CD14-positive monocyte (primary cell): ENCODE measurements at places on chromosomes 2 and 18. TPM values are rescaled to one million over a fixed set of nuclear protein-coding genes. Genes with fewer than 3 reads are reported as not detected.

DNA sequence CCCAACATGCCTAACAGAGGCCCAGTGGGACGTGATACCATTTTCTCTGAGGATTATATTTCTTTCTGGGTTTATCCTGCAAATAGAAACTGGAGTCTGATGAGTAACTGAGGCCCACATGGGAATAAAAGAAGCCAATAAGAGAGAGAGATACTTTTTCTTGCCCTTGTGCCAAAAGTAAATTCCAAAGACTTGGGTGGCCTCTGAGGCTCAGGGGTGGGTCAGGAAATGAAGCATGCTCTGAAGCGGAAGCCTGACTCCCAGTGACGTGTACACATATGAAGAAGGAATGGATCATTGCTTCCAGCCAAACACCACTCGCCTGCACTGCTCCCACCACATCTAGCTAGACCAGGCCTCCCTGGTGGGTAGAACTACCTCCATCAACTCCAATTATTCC, 273.6 kb upstream of the NCKAP5 start:
- no peak for DNase-seq

Gene ZC3H8
- polyA plus RNA-seq: 2.3 TPM

Gene RNU2-63P
- polyA plus RNA-seq: 7.5 TPM

GRCh38 chr2:12265646-12266045, 451.1 kb upstream of the TRIB2 start:
- no peak for DNase-seq

Gene IDH1
- polyA plus RNA-seq: 115 TPM

GRCh38 chr2:128879161-128879560, 560.5 kb upstream of the HS6ST1 start:
- no peak for DNase-seq

Gene LONRF2
- not detected for polyA plus RNA-seq

GRCh38 chr18:30486856-30487255, 555.7 kb downstream of the DSC3 start:
- DNase-seq: no peak

Gene SH3RF3
- polyA plus RNA-seq: 0.75 and 0.86 TPM in 2 replicates

DNA sequence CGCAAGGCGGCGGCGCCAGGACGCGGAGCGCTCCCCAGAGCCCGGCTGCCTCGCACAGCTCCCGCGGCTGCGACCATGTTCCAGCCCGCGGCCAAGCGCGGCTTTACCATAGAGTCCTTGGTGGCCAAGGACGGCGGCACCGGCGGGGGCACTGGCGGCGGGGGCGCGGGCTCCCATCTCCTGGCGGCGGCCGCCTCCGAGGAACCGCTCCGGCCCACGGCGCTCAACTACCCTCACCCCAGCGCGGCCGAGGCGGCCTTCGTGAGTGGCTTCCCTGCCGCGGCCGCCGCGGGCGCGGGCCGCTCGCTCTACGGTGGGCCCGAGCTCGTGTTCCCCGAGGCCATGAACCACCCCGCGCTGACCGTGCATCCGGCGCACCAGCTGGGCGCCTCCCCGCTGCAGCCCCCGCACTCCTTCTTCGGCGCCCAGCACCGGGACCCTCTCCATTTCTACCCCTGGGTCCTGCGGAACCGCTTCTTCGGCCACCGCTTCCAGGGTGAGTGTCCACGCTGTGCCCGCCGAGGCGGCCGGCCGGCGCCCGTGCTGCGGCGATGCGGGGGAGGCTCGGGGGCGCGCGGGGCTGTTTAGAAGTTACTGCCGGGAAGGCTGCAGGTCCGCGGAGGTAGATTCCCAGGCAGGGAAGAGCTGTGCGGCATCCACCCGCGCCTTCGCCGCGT, 696 bp downstream of the EMX1 start:
- DNase-seq: no peak

- DNase-seq: no peak
Measured at GRCh38 chr2:47041063-47041462, 114.0 kb downstream of the STPG4 start.

DNA sequence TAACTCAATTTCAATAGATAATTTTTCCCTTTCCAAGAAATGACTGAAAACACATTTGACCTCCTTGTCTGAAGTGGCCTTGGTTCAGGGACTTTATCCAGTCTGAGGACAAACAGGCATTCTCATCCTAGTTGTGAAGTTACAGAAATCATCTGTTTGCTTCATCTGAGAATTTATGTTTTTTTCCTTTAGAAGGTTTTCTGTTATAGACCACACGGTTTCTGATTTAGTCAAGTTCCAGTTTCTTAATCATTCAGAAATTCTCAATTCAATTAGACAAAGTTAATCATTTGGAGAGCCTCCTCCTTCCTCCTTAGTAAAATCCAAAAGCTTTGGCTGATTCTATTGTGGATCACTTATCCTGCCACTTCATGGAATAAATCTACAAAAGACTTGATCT, 60.9 kb downstream of the ICOS start:
- DNase-seq: no peak

DNA sequence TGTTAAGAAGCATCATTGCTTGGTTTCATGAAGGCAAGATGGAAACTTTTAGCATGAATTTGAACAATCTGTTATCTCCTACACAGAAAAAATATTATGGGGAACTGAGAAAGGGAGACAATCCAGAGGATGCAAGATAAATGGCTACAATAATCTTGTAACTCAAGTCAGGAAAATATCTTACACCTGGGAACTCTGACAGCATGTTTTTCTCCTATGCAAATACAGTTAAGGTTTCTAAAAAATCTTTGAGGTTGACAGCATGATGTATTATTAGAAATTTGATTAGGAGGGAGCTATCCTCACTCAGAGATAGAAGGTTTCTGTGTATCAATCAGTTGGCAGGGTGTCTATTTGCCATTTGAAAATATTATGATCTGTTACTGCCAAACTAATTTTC, 75.6 kb downstream of the GPD2 start:
- no peak for DNase-seq
